Large intestine (tissue), 12 donors: ENCODE measurements at places on chromosomes 6 and 20.
A peak's percentile ranks its signal among the peaks of the same experiment; 100 is the strongest.

DNA sequence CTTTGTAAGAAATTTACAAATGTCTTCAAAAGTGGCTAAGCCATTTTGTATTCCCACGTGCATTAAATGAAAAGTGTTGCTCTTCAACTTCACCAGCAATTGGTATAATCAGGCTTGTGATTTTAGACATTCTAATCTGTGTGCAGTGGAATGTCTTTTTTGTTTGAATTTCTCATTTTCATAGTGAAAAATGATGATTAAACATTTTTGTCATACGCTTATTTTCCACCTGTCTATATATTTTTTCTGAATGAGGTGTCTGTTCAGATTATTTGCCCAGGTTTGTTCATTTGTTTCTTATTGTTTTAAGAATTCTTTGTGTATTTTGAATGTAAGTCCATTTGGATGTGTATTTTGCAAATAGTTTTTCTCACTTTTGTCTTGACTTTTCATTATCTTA is 558.1 kb downstream of the TENT5A start:
- no peak for DNase-seq

DNA sequence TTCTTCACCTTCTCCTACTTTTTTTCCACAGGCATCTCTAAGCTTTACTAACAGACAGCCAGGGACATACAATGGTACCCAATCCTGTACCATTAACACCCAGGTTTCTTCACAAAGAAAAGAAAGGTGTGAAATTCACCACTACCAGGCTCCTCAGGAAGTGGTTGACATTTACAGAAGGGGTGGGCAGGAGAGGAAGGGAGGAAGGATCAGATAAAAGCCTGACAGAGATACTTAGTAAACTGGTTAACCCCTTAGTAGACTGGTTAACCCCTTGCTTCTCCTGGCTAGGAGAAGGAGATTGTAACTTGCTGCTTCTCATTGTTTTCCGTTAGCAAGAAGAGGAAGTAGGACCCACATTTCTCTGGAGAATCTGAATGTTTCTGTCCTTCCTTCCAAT is 7.2 kb downstream of the SAMD3 start:
- DNase-seq, result no peak

GRCh38 chr6:101226677-101227135 is 166.8 kb upstream of the GRIK2 start:
- DNase-seq, result no peak

DNA sequence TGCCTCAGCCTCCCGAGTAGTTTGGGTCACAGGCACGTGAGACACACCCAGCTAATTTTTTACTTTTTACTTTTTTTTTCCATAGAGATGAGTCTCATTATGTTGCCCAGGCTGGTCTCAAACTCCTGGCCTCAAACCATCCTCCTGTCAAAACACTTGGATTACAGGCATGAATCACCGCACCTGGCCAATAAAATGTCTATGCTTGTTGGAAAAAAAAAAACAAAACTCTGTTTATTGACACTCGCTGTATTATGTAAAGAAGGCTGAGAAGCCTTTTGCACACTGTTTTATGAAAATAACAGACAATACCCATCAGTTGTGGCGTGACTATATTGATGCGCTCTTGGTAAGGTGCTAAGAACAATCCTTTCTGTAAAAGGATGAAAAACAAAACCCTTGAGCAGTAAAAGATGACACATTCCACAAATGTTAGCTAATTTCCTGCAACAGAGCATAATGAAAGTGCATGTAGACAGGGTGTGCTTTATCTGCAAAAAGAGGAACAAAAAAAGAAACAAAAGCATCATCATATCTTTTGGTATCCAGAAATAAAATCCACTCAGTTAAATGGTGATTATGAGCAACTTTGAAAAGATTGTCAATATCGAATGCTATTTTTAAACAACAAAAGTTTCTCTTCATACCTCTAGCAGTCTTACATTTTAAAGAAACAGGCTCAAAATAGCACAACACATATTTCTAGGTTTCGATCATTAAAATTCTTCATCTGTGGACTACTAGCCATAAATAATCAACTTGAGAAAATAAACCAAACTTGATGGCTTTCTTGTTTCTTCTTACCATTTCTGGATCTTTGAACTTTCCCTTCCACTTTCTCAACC is 108.3 kb upstream of the PHACTR1 start:
- DNase-seq, result no peak

DNA sequence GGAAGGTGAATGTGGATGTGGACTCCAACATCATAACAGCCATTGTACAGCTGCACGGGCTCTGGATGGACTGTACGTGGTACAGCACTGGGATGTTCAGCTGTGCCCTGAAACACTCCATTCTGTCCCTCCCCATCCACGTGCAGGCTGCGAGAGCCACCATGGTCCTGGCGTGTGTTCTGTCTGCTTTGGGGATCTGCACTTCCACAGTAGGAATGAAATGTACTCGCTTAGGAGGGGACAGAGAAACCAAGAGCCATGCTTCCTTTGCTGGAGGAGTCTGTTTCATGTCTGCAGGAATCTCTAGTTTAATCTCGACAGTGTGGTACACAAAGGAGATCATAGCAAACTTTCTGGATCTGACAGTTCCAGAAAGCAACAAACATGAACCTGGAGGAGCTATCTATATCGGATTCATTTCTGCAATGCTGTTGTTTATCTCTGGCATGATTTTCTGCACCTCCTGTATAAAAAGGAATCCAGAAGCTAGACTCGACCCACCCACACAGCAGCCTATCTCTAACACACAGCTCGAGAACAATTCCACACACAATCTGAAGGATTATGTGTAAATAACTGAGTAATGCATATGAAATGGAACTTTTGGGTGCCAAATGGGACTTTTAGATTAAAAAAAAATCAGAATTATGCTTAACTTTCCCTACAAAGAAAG is 12.1 kb downstream of the CLDN20 start:
- no peak for DNase-seq

DNA sequence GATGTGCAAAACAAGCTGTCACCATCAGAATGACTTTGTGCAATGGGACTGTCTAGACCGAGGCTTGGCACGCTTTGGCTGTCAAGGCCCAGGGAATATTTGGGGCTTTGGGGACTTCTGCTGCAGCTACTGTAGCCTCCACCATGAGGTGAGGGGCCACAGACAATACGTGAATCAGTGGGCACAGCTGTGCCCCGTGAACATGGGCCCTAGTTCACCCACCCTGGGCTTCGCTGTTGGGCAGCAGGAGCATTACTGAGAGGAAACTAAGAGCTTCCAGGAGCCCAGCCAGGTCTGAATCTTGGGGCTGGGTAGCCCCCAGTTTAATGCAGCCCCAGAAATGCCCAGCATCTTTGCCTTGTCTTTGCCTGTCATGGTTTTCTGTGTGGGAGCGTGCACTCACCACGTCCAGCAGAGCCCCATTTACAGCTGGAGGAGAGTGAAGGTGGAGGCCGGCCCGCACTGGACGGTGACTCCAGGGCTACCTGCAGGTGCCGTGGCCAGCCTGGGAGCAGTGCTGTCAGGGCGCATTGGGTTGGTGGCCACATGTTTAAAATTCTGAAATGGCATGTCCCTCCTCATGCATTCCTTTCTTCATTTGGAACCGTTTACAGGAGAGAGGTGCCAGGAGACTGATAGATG is 34.7 kb downstream of the DUSP22 start:
- no peak for DNase-seq

GRCh38 chr20:57471496-57472372 is 53.2 kb downstream of the CTCFL start:
- no peak for DNase-seq

DNA sequence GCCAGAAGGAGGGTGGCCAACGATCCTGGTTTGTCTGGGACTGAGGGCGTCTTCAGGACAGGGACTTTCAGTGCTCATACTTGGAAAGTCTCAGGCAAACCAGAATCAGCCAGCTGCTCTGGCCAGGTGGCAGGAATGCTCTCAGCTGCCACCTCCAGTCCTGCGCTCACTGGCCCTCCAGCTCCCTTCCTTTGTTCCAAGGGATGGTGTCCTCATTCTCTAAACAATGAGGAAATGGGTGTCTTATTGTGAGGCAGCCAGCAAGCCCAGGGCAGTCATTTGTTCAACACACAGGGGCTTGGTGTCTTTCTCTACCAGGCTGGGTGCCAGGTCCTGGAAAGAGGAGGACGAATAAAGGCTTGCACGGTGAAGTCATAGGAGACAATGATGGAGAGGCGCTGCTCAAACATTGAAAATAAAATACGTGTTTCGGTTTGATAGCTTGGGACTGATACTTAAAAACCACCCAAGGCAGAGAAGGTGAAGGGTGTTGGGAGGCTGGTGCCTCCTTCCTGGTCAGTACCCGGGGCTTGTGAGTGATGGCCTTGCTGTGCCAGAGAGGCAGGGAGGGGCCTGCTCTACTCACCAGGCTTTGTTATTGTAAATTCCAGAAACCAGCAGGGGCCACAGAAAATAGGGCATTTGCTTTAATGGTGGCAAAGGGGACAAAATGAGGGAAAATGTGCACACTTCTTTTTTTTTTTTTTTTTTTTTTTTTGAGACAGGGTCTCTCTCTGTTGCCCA is 11.3 kb upstream of the TMEM181 start:
- DNase-seq, result no peak

GRCh38 chr20:43863330-43863729 is 51.3 kb upstream of the TOX2 start:
- DNase-seq, result no peak

- DNase-seq, result peak; percentile 75
Measured at GRCh38 chr6:42142118-42142835, at the start of gene C6orf132. Gene C6orf132, minus strand, starts transcription at chr6:42142620. Its CDS starts 176 bp downstream, at chr6:42142444.

- DNase-seq, result no peak
Measured at GRCh38 chr6:141965016-141965545, 167.6 kb upstream of the GJE1 start.
